Germinal center (tissue), 1 donor: ENCODE measurements at places on chromosomes 7 and 10.

DNA sequence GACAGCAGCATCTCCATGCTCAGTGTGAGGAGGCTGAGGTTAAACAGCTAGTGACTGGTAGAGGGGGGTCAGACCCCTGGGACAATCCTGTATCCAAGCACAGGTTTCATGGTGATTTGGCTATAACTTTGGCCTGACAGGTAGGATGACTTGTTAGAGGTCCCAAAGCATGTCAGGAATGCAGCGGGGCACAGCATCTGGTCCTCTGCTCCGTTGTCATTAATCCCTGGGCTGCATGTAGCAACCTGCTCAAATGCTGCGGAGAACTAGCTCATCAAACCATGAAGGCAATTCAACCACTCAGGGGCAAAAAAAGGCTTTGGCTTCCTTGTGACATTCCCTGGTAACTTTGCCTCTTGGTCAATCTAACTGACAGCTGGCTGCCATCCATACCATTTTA is 26.8 kb downstream of the WNT2 start:
- no peak for DNase-seq

DNA sequence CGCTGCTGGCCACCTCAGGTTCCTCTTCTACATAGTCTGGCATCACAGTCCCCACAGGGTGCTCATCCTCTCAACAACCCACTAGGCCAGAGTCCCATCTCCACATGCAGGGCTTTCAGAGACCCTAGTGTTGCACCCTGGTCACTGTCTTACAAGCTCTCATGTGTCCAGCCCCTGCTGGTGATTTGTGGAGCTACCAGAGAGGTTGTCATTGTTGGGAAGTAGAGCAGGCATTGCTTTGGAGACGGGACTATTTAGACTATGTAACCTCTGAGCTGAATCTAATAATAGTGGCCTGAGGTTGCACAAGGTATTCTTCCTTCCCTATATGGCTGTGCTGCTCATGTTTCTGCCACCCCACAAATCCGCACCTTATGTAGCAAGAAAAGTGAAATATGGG is 135.3 kb upstream of the VWC2 start:
- DNase-seq: no peak

GRCh38 chr7:142568435-142569097 is 180.7 kb upstream of the PRSS1 start:
- DNase-seq: no peak

GRCh38 chr7:6504996-6505395 is 46.3 kb downstream of the GRID2IP start:
- DNase-seq: no peak

GRCh38 chr7:87210506-87210905 is 9.0 kb downstream of the TMEM243 start:
- DNase-seq: no peak

GRCh38 chr10:28558186-28558585 is 25.3 kb downstream of the WAC start:
- no peak for DNase-seq

DNA sequence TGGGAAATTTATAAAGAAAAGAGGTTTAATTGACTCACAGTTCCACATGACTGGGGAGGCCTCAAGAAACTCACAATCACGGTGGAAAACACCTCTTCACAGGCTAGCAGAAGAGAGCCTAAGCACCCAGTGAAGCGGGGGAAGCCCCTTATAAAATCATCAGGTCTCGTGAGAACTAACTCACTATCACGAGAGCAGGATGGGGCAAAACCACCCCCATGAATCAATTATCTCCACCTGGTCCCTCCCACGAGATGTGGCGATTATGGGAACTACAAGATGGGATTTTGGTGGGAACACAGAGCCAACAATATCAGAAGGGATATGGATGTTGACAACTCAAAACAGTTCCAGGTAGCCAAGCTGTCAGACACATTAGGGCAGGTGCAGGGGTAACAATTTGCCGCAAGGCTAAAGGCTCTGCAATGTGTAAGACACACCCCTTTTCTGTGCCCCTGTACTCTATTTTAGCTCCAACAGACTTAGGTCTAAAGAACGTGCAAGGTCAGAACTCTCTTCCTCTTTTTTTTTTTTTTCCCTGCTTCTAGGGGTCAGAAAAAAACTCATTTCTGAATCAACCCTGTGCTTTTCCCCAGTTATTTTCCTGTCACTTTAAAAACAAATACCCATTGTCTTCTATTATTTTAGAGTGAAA is 30.7 kb upstream of the RBM20 start:
- no peak for DNase-seq

- no peak for DNase-seq
Observed at GRCh38 chr10:22652988-22653481, 61.3 kb downstream of the PIP4K2A start.

DNA sequence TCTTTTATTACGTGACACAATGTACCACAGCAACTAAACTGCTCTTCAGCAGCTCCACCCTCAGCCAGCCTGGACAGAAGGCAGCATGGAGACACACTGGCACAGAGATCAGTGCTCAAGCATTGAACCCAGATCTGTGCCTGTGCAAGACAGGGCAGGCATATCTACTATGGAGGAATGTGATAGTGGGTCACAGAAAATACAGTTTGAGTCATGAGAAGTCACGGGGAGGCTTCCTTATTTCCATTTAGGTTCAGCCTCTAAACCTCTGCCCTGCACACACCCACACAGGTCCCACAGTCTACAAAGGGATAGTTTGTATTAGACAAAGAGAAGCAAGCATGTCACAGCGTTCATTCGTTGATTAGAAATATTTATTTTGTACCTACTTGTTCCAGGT is 187.4 kb upstream of the AGR3 start:
- DNase-seq: no peak

DNA sequence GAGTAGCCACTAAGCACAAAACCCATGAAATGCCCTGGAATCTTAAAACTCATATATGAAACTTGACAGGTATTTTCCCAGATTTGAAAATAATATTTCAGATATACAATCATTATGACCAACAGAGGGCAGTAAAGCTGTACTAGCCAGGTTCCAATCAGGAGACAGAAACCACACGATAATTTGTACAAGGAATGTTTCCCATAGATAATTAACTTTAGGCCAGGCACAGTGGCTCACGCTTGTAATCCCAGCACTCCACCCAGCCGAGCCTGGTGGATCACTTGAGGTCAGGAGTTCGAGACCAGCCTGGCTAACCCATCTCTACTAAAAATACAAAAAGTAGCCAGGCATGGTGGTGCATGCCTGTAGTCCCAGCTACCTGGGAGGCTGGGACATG is 31.0 kb upstream of the NUB1 start:
- DNase-seq: no peak

- peak; percentile 68 for DNase-seq
Observed at GRCh38 chr7:5231811-5232484, 41.9 kb downstream of the WIPI2 start.

DNA sequence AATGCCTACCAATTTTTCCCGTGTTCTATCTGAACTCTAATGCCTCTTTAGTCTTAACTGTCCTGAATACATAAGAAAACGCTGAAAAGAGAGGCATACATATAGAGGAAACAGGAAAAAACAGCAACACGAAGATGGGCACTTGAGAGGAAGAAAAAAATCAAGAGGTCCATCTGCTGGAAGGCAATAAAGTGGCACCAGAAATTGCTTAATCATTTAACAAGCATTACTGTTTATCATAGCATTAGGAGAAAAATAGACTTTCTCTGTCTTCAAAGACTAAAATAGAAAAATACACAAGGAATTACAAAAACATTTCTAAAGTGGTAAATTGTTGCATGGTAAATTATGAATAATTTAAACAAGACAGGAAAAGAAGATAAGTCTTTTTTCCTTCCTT is 35.0 kb downstream of the NSUN6 start:
- no peak for DNase-seq

DNA sequence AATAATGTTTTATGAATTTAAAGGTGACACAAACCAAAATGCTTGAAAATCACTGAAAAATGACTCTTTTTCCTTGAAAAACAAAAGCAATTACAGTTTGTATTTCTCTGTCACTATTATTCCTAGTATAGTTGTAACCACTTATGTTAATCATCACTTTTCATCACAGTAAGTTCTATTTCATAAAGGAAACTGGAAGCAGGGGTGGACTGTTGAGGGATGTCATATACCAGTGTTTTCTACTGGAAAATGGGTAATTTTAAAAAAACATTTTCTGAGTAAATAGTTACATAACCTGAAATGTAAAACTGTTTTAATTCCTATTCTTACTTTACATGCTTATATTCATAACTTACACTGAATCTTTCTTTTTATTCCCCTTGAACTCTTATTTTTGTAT is 32.2 kb upstream of the SFMBT2 start:
- no peak for DNase-seq

- no peak for DNase-seq
Observed at GRCh38 chr7:42858570-42858969, 53.3 kb downstream of the C7orf25 start.

GRCh38 chr7:23335621-23336020 is 36.5 kb downstream of the MALSU1 start:
- no peak for DNase-seq

GRCh38 chr10:34185998-34186397 is 629.1 kb downstream of the PARD3 start:
- DNase-seq: no peak
